ENCODE measurements at places on chromosomes 7 and 10.

GRCh38 chr10:819326-819725 lies 112.2 kb downstream of the LARP4B start:
- no peak for DNase-seq

DNA sequence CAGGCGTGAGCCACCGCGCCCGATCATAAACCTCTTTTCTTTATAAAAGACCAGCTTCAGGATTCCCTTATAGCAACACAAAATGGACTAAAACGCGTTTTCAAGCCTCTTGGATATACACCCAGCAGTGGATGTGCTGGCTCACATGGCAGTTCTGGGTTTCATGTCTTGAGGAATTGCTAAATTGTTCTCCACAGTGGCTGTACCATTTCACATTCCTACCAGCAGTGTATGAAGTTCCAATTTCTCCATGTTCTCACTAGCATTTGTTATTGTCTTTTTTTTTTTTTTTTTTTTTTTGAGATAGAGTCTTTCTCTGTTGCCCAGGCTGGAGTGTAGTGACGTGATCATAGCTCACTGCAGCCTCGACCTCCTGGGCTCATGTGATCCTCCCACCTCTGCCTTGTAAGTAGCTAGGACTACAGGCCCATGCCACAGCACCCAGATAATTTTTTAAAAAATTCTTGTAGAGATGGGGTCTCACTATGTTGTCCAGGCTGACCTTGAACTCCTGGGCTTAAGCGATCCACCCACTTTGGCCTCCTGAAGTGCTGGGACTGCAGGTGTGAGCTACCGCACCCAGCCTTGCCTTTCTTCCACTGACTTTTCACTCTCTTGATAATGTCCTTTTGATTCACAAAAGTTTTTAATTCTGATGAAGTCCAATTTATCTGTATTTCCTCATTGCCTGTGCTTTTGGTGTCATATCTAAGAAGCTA lies 17.4 kb downstream of the TECPR1 start:
- no peak for DNase-seq

DNA sequence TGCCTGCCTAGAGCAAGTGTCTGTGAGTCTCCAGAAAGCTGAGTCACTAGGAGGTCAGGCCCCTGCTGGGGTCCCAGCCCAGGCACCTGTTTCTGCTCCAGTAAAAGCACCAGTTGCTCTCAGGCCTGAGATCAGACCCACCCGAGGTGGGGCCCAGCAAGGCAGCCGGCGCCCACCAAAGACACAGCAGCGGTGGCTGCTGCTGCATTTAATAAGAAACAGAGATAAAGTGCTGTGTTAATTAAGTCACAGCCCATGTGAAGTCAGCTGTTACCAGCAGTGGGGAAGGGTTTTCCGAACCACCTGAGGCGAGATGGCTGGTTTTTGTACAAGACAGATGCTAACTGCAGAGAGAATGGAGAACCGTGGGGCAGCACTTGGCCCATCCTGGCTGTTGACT lies 12.1 kb upstream of the LRRC18 start:
- DNase-seq, result no peak

- DNase-seq, result no peak
Measured at GRCh38 chr7:774161-775109, 47.4 kb upstream of the PRKAR1B start.

- no peak for DNase-seq
Measured at GRCh38 chr7:25583621-25584020, 355.3 kb upstream of the NPVF start.

DNA sequence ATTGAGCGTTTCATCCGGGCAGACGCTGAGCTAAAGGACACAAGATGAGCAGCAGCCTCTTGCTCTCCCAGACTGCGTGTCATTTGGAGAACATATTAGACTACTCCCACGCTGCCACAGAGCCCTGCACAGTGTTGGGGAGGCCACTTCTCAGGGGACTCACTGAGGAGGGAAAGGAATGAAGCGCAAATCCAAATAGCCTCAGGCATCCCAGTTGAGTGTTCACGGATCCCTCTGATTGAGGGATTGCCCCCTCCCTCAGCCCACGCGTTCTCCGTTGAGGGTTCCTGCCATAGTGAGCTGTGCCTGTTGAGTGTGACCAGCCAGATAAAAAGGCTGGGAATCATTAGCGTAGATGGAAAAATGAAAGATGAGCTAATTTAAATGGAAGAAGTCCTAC lies 563.4 kb downstream of the ACTR3B start:
- DNase-seq, result no peak

DNA sequence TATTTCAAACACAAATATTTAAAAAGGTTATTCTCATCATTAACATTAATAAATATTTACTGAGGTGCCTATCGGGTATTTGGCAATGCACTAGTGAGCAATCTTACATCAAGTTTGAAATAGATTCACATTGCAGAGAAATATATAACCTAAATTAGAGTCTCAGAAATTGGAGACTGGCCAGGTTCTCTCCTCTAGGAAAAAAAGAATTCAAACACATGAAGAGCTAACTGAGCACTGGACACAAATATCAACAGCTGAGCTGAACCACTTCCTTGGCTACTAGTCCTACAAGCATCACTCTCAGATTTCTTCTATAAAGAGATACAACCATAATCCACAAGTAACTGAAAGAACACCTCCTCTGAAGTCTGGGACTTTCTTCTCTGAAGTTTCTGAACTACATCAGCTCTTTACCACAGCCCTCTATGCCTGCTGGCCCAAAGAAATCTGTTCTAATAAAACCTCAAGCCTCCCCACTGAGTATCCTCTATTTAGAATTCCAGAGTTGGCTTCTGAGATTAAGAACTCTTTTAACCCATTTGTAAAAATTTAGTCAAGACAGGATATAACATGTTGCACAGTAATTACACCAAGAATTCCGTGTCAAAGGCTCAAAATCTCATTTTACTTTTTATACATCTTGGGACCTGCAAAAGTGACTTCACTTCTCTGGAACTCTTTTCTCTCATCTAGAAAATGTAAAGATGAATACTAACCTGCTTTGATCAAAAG lies 45.2 kb downstream of the MTERF1 start:
- no peak for DNase-seq

DNA sequence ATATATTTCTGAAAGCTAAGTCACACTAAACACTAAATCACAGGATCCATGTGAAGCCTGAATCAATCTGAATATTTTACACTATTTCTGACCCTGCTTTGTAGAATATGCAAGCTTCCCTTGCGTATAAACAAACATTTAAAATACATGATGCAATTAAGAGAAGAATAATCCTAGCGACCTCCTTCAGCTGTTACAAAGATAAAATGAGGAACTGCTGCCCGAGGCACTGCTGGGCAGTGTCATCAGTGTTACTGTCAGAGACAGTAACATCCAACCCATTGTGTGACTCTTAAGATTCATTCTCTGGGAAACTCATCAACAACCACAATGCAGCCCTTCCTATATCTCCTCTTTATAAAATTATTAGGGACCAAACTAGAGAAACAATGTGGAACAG lies 61.6 kb downstream of the COBL start:
- DNase-seq, result no peak

- no peak for DNase-seq
Measured at GRCh38 chr7:151018421-151019129, 5.7 kb downstream of the ATG9B start.

- no peak for DNase-seq
Measured at GRCh38 chr10:71303569-71303907, 15.5 kb upstream of the SLC29A3 start.

DNA sequence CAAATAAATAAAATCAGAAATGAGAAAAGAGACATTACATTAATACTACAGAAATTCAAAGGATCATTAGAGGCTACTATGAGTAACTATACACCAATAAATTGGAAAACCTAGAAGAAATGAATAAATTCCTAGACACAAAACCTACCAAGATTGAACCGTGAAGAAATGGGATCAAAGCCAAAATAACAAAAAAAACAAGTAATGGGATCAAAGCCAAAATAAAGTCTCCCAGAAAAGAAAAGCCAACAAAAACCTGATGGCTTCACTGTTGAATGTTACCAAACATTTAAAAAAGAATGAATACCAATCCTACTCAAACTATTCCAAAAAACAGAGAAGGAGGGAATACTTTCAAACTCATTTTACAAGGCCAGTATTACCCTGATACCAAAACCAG lies 20.0 kb downstream of the GSDME start:
- no peak for DNase-seq

DNA sequence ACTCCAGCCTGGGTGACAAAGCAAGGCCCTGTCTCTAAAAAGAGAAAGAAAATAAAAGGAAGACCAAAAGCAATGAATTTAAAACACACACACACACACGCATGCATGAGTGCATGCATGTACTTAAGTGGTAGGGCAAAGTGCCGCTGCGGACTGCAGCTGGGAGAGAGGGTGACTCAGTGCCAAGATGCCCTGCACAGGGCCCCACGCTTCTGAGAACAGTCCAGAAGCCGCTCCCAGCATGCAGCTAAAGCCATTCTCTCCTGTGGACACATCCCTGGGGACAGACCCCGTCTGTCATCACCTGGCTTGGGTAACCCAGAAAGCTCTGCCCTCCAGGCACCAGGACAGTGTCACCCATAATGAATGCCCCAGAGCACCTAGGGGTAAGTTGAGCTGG lies 61.0 kb upstream of the MYL10 start:
- no peak for DNase-seq

DNA sequence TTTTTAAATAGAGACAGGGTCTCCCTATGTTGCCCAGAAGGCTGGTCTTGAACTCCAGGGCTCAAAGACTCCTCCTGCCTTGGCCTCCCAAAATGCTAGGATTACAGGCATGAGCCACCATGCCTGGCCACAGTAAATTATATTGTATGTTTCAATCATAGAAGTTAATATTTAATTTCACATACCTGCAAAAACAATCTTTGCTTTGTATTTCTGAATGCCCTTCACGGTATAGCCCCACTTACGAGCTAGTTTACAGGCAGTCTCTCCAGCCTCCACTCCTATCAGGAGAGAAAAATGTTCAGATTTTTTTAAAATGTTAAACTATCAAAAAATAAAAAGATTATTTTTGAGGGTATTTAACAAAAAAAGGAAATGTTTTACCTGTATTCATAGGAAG lies 10.4 kb downstream of the OAT start:
- DNase-seq, result no peak

DNA sequence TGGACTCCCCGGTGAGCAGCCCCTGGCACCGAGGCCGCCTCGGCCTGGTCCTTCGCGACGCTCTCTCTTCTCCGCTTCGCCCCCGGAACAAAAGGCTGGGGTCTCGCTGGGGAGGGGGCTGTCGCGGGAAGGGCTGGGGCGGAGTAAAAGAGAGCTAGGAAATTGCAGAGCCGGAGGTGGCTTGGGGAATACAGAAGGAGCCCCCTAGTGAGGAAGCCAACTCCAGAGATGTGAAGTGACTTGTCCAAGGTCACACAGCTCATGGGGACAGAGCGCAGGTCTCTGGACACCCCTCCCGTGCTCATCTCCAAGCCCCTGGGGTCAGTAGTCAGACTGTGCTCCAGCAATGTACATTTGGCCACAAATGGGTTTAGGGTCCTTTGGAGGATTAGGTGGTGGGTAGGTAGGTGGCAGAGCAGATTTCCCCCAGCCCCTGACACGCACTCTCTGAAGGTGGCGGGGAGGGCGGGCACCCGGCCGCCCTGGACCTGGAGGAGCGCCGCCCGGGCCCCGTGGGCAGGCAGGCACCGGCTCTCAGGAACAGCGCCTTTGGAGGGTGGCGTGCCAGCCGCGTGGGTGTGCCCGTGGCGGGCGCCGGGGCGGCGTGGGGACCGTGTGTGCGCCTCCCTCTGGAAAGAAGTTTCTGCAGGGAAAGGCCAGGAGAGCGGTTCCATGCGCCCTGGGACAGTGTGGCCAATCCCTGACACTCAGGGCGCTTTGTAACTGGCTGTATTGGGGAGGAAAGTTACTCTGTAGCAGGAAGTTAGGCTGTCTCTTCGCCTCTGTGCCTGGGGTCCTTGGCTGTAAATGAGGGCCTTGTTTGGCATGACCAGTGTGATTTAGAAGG lies 910 bp downstream of the WIPF3 start:
- peak; percentile 90 for DNase-seq

DNA sequence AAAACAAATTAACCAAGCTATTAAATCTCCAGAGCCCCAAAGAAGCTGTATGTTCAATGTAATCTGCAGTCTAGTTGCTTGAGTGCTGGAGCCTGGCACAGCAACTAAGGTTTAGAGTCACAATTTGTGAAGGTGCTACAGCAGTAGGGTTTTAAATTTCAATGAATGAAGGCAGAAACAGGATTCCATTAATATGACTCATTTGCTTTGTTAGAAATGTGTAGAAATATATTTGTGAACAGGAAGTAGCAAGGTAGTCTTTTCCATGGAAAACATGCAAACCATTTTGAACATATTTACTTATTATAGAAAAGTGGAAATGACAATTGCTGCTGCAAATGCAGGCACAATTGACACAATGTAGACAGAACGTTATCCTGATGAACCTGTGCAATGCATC lies 149.0 kb upstream of the STEAP4 start:
- no peak for DNase-seq

DNA sequence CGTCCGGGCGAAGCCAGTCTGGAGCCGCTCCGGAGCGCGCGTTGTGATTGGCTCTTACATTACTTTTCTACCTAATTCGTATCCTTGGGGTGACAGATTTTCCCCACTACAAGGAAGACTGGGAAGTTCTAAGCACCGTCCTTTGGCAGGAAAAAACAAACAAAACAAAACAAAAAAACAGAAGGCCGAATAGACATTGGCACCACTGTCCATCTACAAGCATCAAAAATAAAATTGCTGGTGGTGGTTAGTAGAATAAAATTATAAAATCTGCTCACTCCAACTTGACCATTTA lies 651 bp upstream of the SKAP2 start:
- no peak for DNase-seq

DNA sequence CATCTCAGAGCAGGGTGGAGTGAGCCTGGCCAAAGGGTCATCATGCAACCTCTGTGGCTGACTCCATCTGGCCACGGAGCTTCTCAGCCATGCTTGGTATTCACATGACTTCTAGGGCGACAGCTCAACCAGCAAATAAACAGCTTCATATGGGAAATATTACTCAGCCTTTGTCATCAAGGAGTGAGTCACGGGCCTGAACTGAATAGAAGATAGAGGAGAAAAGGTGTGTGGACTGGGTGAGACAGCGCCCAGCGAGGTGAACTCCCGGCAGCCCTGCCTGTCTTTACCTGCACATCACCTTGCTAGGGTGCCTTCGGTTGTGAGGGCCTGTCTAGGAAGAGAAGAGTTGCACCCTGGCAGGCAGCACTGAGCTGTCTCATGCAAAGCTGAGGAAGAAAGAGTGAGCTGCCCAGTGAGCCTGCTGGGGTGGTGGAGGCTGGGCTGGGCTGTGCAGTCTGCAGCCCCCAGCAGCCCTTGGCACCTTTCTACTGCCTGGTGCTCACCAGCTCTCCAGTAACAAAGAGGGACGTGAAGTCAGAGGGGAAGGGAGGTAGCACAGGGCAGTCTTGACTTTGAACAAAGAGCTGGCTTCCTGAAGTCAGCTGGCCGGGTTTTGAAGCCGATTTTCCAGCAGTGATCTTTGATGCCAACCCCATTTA lies 114.2 kb downstream of the EGFR start:
- no peak for DNase-seq

DNA sequence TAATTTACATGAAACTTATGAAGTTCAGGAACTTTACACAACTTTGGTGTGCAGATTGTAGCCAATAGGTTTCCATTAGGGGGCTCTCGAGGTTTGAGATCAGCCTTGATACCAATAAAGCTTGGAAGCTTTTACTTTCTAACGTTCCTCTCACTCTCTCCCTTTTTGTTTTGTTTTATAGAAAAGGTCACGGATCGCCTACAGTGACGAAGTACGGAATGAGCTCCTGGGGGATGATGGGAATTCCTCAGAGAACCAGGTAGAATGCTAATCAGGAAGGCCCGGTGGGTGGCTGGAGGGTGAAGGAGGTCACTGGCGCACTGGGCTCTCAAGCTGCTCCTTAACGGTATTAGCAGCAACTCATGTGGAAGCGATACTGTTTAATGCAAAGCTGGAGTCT lies 79.9 kb downstream of the VTI1A start:
- DNase-seq, result no peak

GRCh38 chr10:8295311-8295710 lies 240.8 kb downstream of the GATA3 start:
- no peak for DNase-seq

All from esophagus muscularis mucosa (tissue), 4 donors.